ENCODE measurements at places on chromosomes 4 and X. TPM values are rescaled to one million over a fixed set of nuclear protein-coding genes. Genes with fewer than 3 reads are reported as not detected.
A peak's percentile ranks its signal among the peaks of the same experiment; 100 is the strongest.

DNA sequence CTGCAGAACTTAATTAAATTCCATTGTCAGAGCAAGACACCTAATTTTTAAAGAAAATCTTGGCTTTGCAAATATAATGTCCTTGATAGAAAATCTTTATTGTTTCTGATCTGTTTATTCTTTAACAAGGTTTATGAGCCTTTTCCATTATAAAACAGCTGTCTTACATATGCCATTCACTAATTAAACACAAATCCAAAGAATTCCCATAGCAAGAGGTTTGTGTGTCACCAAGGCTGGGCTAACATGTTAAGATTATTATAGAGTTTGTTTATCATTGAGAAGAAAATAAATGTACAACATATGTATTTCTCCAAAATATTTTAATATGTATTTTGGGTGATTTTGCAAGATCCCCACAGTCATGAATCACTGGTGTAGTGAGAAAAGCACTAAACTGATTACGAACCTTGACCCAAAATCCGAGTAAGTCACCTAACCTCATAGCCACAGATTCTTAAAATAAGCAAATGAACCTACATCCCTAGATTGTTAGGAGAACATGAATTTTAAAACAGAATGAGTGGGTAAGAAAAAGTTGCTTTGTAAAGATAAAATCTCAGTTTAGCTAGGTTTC, 694.8 kb upstream of the INTU start:
- DNase-seq, result no peak

DNA sequence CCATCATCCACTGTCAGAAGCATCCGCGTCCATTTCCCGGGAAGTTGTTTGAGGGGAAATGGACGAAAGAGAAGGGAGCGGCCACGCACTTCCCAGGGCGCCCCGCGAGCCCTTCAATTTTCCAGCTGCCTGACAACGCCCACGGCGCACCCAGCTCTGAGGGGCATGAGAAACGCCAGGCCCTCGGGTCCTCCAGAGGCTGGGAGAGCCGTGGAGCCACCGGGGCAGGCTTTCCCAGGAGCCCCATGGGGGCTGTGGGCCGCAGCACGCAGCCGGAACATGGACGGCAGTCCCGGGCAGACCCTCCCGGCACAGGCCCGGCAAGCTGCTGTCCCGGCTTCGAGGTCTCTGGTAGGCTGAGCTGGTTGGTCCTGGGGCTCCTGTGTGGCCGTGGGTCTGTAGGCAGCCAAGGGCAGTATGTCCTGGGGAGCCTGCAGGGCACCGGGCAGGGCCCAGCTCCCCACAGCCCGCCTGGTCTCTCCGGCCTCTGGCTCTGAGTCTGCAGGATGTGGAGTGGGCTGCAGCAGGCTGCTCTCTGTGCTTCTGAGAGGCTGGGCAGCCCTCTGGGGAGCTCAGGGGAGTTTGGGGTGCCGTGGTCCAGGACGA, 115.2 kb downstream of the FAM53A start:
- DNase-seq, result no peak

DNA sequence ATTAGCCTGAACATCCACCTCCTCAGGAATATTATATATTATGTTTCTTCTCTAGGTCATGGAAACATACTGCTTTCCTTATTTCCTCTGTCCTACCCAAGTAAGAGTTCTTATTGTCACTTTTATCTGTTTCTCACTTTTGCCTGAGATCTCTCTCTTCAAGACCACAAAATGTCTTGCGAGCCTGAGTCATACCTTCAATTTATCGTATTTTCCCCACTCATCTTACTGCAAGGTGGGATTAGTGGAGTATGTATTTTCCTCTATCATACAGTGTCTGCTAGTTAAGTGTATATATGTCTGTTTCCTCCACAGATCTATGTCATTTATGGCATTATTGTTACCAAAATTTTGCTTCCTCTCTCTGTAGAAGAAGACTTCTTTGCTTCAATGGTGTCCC, 124.5 kb downstream of the EIF4E start:
- no peak for DNase-seq

DNA sequence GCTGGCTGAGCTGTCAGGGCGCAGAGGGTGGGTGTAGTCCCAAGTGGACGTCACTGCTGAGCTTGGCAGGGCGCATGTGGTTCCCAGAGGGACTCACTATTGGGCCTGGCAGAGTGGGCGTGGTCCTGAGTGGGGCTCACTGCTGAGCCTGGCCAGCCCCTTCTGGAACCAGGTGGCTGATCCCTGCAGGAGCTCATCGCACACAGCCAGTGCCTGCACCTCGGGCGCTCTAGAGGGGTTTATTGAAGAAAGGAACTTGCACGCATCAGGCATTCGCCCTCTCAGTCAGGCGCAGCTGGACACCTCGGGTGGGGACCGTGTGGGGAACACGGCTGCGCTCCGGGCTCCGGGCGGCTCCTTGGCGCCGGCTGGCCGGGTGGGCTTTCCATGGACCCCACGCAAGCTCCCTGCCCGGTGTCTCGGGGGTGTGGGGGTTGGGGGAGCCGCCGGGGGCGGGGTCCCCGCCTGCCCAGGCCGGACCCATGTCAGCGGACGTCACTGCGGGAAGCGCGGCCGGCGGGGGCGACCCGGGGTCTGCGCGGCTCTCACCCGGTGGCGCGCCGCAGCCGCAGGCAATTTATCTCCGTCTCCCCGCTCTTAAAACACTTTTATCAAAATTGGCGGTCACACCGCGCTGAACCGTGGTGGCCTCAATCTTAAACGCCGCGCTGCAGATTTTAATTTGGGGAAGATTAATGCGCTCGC, 65.4 kb upstream of the NKX1-1 start:
- DNase-seq, result no peak

GRCh38 chr4:158496030-158496741, 25.5 kb upstream of the RXFP1 start:
- DNase-seq, result no peak

DNA sequence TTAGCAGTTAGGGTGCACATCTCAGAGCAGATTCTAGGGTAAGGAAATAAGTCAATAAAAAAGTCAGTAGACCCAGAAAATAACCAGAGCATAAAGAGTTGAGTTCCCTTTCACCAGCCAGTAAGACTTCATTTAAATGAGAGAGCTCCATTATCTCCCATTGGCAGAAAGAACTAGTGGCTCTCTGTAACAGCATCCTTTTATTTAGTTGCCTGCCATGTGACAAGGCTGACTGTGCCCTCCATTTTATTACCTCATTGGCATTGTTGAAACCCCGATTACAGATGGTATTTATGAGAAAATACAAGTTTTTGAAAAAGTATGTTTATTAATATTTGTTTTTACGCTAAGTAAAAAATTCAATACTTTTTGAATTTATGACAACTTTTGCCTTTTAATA, 859.5 kb upstream of the NDST4 start:
- no peak for DNase-seq

DNA sequence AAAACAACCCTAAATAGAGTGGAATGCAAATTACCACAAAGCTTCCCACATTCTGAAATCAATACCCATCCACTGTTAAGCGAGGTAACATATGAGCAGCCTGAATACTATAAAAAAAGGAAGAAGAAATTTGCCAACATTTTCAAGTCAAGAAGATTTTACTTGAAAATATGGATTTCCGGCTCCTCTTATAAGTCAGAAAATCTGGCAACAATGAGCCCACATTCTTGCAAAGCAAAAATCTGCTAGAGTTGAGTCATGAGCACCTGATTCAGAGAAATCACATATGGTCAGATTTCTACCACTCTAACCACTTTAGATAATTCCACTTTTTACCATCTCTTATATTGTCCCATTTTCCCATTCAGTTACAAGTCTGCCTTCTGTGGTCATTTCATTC, 395.7 kb downstream of the DTHD1 start:
- DNase-seq, result no peak

DNA sequence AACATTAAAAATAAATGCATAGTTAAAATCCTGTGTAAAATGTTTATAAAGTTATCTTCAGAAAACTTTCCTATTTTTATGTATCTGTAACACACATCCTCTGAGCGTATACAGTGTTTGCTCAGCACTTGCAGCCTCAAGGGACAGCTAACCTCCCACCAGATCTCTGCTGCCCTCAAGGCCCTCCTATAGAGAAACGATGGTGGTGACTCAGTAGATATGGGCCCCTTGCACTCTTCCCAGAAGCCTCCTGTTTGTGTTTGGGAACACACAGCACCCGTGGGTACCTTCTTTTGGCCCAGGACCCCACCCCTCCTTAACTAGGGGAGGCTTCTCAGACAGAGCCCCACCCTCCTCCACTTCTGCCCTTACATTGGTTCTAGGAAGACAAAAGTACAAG, 26.7 kb downstream of the PJA1 start:
- DNase-seq, result no peak

The SMIM10L2A gene
- total RNA-seq, result 7.8 TPM

The HTRA3 gene
- 27.9 TPM for total RNA-seq

DNA sequence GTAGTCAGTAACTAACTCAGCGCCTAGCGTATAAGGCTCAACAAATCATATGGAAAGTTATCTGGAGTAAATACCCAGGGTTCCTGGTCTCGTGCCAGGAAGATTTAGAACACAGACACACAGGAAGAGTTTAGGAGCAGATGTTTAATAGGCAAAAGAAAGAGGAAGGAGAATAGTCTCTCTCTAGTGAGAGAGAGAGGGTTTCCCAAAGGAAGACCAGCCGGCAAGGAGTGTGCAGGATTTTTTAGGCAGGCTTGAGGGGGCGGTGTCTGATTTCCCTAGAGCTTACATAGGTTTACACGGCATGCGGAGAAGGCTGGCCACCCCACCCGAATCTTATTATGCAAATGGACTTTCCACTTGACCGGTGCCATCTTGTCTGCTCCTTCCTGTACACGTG, 284.0 kb upstream of the FRG1 start:
- DNase-seq, result no peak

DNA sequence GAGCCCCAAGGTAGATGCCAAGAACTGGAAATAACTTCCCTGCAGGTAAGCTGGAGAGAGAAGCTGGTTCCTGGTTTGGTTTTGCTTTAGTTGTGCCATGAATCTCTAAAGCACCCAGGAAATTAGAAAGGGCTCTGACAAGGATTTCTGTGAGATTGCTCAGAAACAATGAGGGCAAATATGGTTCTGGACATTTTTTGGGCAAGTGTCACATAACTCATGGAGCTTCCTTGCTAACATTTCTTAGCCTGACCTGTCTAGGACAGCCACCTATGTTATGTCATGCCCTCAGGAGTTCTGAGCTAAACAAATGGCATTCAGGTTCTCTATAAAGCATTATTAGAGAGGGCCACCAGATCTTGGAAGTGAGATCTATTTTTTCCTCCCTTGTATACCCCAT, 131.8 kb downstream of the GUCY2F start:
- DNase-seq, result no peak

DNA sequence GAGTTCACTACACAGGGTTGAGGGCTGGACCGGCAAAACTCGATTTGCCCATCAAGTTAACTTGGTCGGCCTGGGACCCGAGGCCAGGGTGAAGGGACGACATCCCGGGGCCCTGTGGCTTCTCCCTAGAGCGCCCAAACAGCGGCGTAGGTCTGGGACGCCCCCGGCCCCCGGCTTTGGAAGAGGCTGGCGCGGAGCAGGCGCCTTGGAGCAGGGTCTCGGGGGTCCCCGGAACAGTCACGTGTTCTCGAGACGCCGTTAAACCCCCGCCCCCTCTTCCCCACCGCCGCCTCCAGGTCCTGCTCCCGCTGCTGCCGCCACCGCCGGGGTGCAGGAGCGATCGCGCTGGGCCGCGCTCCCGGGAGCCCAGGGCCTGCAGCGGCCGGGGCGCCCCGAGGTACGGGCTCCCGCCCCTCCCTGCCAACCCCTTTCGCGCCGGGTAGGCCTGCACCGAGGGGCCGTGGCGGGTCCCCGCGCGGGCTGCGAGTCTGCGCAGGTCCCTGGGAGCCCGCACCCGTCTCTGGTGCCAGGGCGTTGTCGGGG, at the start of gene NPY5R:
Gene NPY5R, plus strand, starts transcription at position 289 of the 543 bp plus-strand sequence. CDS start 6,382 bp downstream, outside the sequence.
- peak; percentile 41 for DNase-seq

GRCh38 chrX:52349681-52350080, 19.1 kb upstream of the XAGE2 start:
- no peak for DNase-seq

The RTL5 gene
- total RNA-seq, result 36.1 TPM
